Spleen (tissue), 13 donors: ENCODE measurements at places on chromosomes 11 and 22. TPM values are rescaled to one million over a fixed set of nuclear protein-coding genes. Genes with fewer than 3 reads are reported as not detected.

- DNase-seq: no peak
Measured at GRCh38 chr11:118175993-118176777, at the start of gene SCN2B. TSS of gene SCN2B (minus strand) at chr11:118176639. CDS start at chr11:118176431, 208 bp downstream.

- DNase-seq: peak; percentile 51
Measured at GRCh38 chr11:1197431-1197885, 25.4 kb upstream of the MUC5B start.

GRCh38 chr11:28366549-28367346, 258.6 kb downstream of the METTL15 start:
- no peak for DNase-seq

GRCh38 chr11:91308069-91308468, 916.5 kb upstream of the FAT3 start:
- no peak for DNase-seq

DNA sequence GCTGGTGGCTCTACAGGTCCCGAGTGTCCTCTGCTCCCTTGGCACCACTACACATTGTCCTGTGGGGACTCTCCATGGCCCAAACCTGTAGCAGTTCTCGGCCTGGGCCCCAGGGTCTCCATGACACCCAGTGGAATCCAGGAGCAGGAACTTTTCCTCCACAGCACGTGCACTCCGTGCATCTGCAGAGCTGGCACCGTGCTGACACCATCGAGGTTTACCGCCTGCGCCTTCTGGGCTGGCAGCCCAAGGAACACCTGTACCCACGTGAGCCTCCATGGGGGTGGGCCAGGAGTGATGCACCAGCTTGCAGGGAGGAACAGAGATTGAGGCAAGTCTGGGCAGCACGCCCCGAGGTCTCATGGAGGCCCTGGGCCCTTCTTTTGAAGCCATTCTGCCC, 25.2 kb downstream of the TSPAN32 start:
- peak; percentile 49 for DNase-seq

- DNase-seq: peak; percentile 27
Measured at GRCh38 chr22:23524226-23524625, 55.9 kb downstream of the IGLL1 start.

- DNase-seq: no peak
Measured at GRCh38 chr11:134098566-134099184, 29.8 kb downstream of the JAM3 start.

DNA sequence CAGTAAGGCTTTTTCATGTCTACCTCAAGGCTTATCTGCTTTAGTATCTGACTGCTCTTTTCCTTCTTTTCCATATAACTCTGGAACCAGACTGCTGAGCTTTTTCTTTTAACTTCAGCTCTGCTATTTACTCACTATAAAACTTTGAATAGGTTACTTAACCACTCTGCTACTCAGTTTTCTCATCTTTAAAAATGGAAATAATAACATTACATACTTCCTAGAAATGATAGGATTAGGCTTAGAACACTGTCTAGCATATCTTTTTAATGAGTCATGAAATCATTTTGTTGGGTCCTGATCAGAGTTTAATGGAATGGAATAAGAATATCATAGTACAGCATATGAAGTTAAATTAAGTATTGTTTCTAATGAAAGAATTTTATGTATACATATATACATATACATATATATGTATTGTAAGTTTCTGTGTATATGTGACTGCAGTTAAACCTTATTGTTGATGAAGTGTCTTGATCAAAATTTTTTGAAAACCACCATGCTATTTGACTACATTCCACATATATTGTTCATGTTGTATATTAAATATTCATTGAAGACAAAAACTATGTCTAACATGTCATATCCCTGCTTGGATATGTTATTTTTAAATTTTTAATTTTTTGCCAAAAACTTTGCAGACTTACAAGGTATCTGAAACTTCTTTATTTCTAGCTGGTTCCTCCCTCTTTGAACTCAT, 120.2 kb downstream of the METTL15 start:
- DNase-seq: no peak

DNA sequence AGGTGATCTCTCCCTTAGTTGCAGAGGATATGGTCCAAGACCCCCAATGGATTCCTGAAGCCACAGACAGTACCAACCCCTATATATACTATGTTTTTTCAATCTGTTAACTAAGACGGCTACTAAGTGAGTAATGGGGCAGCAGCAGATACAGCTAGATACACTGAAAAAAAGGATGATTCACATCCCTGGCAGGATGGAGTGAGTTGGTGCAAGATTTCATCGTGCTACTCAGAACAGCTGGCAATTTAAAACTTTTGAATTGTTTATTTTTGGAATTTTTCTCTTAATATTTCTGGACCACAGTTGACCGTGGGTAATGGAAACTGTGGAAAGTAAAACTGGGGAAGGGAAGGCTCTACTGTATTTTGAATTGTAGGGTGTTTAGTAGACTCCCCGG, 17.0 kb upstream of the TMEM218 start:
- DNase-seq: no peak

HOATZ gene
- total RNA-seq: not detected

APOBEC3F gene
- total RNA-seq: 31.5 TPM

OR52W1 gene
- not detected for total RNA-seq

FTH1 gene
- total RNA-seq: 2,571 TPM

PKP3 gene
- total RNA-seq: 0.40 TPM
